ENCODE measurements at places on chromosomes 7 and 10.
A peak's percentile ranks its signal among the peaks of the same experiment; 100 is the strongest.

DNA sequence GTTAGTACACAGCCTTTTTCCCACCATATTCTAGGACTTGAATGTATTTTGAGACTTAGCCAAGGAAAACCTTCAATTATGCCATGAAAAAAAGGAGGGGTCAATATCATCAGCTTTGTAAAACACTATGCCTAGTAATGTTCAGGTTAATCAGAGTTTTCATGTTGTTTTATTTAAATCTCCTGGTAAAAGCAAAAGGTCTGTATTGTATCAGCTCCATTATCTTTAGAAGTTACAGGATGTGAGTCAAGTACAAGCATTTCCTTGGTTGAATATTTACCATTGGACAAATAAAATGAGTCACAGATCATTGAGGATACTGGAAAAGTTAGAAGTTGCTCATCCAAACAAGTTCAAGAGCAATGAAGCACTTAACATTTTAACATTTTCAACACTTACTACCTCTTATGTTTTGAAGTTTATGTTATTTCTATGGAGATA, 89.9 kb upstream of the CAPZA2 start:
- no peak for DNase-seq

- no peak for DNase-seq
Measured at GRCh38 chr7:158695056-158695455, 9.5 kb downstream of the NCAPG2 start.

GRCh38 chr7:72170475-72170874, 241.7 kb downstream of the CALN1 start:
- DNase-seq: no peak

GRCh38 chr10:89348481-89348880, 20.7 kb downstream of the IFIT3 start:
- DNase-seq: no peak

DNA sequence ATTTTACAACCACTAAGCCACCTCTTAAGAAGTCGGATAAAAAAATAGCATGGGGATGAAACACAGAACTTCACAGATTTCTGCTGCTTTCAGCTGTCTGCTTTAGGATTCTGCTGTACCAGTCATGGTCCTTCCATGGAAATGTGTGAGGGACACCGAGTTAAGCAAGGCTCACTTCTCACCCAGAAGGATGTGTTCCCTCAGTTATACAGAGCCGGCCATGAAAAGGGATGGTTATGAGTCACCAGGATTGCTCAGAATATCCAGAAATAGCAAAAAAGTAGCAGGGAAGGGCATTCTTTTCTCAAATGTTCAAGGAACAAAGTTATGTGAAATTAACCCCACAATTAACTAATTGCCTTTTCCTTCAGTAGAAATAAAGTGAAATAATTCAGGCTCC, 124.4 kb downstream of the AMPH start:
- no peak for DNase-seq

DNA sequence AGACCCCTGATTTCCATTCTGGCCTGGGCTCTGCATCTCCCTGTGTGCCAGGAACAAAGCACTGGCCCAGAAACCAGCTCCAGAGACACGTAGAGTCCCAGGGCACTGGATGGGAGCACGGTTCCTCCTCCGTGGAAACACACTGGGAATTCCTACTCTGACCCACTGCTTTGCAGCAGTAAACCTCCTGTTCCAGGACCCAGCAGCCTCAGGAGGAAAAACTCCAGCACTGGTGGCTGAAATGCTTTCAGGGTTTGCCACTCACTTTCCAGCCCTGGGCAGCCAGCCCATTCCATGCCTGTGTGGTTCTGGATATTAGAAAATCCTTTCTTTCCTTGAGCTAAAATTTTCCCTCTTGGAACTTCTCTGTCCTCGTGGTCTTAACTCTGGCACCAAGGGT, 58.0 kb downstream of the FAM171A1 start:
- no peak for DNase-seq

- peak; percentile 4 for DNase-seq
Measured at GRCh38 chr7:191981-192649, at the start of gene FAM20C. FAM20C (plus strand) TSS chr7:192571; CDS start chr7:193200, 629 bp downstream.

DNA sequence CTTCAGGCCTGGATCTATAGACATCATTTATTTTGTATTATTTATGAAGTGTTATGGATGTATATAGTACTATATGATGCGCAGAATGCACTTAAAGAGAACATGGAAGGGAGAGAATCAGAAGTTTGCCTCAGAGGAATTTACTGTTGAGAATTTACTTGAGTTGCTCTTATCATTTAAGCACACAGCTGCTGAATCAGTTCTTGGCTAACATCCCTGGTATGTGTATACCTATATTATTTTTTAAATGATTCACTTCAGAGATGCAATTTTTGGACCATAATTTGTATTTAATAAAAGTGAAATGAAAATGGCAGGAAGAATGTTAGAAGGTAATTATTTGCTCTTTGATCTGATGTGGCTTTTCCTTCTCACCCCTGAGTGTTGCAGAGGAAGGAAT, 191.6 kb downstream of the BICC1 start:
- no peak for DNase-seq

DNA sequence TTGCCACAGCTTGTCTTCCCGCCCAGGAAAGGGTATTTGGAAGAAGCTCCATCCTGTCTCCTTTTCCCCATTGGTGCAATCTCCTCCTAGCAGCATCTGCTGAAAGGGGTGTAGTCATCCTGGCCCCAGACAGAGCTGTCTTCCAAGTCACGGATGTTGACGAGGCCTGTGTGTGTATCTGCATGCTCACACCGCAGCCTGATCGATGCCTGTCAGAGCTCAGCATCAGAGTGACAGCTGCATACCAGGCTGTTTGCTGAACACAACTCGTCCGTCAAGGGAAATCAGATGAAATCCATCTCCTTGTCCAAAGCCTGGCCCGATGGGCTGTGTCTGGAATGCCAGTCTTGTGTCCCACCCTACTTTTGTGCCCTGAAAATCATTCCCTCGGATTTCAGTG, 21.2 kb upstream of the LRRC4 start:
- no peak for DNase-seq

DNA sequence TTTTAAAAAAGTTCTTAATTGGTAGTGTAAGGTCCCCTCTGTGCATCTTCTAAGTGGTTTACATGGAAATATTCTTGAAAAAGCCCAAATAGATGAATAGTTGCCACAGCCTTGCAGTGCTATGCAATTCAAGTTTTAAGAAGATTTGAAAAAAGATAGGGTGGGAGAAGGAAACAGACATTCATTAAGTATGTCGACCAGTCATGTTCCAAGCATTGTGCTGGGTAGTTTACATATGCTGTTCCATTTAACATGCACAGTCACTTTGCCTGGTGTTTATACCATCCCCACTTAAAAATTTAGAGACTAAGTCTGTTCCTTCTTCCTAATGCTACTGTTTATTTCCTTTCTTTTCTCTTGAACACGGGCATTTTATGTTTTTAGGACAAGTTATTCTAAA, 28.1 kb upstream of the NAMPT start:
- DNase-seq: no peak

- peak; percentile 4 for DNase-seq
Measured at GRCh38 chr7:17118412-17118811, 180.0 kb upstream of the AHR start.

GRCh38 chr10:84294766-84295447, 33.5 kb upstream of the CCSER2 start:
- DNase-seq: no peak

- DNase-seq: no peak
Measured at GRCh38 chr10:89392974-89393373, 551 bp downstream of the IFIT1 start.

GRCh38 chr10:71746344-71747037, 26.8 kb downstream of the VSIR start:
- DNase-seq: no peak

GRCh38 chr10:29784175-29784773, 149.5 kb upstream of the SVIL start:
- no peak for DNase-seq

- DNase-seq: no peak
Measured at GRCh38 chr10:96873756-96874467, 41.8 kb downstream of the LCOR start.

GRCh38 chr10:35153716-35154115, 27.1 kb downstream of the CREM start:
- DNase-seq: no peak

All from naive thymus-derived CD4-positive, alpha-beta T cell (primary cell).